LNCaP clone FGC (cell line): ENCODE measurements at places on chromosomes 12 and 14.

DNA sequence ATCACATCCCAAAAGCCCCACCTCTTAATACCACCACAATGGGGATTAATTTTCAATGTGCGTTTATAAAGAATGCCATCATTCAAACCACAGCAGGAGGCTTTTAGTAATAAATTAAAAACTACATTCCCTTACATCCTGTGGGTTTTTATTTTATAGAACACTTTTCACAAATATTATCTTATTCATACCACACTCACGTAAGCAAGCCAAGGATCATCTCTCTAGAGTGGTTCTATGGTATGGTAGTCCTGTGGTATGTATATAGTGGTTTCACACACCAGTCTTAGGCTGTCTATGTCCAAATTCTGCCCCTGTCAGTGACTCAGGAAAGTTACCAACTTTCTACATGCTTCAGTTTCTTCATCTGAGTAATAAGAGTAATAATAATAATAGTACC is 100.2 kb downstream of the GALC start:
- no peak for DNase-seq

- DNase-seq, result no peak
Observed at GRCh38 chr14:103889313-103890051, 38.8 kb upstream of the TDRD9 start.

DNA sequence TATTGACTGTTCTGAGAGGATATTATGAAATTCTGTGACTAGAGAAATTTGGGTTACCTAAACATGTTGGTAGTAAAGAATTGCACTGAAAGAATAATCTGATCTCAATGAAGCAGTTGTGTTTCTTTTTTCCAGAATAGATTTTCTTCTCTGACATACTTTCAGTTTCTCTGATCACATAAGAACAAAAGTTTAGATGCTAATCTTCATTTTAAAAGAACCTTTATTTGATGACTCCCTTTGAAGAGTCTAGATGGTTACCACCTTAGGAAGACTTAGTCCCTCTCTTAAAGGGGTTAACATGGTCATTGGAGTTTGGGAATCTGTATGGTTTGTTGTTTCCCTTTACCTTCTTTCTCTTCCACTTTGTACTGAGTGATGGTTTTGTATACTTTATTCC is 58.6 kb downstream of the MON2 start:
- no peak for DNase-seq

DNA sequence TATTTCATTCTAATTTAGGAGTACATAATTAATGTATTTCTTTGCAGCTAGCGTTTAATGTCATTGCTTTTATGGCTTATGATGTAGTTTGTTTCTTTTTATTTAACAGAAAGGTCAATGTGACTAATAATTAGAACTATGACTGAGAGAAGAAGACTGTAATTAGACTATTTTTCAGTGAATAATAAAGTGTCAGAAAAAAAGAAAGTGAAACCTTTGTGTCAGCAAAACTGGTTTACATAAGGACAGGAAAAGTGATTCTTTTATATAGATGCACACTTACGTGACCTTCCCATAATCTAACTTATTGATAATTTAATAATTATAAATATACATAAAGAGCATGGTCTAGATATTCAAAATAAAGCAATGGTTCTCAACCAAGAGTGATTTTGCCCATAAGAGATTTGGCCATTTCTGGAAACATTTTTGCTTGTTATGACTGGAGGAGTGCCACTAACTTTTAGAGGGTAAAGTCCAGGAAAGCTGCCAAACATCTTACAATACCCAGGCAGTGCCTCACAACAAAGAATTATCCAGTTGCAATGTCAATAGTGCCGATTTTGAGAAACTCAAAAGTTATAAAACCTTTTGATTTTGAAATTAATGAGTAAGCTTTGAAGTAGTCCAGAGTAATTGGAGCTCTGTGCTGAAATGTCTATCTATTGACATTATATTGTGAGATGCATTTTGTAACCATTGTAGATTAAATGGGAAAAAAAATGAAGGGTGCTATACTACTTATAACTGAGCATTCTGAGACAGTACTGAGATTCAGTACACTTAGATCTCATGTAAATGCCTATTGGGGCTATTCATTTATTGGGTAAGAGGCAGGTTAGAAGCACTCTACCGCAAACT is 227.1 kb downstream of the C12orf50 start:
- DNase-seq, result no peak

DNA sequence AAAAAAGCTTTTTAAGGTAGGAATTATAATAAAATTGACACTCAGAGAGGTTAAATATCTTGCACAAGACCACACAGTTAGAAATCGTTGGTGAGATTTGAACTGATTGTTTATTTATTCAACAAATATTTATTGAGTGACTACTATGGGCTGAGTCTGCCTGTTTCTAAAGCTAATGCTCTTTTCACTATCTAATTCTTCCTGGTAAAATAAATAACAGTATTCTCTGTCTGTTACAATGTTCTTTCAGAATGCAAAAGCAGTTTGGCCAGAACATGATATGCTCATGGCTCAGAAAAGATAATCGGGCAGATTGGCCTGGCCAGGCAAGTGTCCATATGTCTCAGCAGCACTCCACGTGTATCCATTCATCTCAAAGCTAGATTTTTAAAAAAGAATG is 82.0 kb downstream of the BTG1 start:
- no peak for DNase-seq

DNA sequence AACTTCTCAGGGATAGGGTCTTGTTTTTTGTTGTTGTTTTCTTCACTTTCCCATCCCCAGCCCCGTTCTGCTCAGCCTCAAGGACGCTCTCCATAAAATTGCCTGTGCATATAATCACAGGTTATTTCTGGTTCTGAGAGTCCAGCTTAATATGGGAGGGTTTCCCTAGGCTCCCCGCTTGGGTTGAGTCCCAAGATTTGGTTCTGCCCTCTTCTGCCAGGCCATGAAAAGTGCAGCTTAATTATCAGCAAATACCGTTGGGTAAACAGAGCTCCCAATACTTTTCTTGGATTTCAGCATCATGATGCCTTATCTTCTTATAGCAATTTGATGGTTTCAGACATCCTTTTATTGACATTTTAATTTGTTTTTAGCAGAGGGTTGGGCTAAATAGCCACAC is 75.6 kb downstream of the GRIN2B start:
- no peak for DNase-seq

GRCh38 chr14:101477648-101478047 is 83.6 kb upstream of the DIO3 start:
- DNase-seq, result no peak

GRCh38 chr12:30023186-30023585 is 239.4 kb upstream of the TMTC1 start:
- no peak for DNase-seq

DNA sequence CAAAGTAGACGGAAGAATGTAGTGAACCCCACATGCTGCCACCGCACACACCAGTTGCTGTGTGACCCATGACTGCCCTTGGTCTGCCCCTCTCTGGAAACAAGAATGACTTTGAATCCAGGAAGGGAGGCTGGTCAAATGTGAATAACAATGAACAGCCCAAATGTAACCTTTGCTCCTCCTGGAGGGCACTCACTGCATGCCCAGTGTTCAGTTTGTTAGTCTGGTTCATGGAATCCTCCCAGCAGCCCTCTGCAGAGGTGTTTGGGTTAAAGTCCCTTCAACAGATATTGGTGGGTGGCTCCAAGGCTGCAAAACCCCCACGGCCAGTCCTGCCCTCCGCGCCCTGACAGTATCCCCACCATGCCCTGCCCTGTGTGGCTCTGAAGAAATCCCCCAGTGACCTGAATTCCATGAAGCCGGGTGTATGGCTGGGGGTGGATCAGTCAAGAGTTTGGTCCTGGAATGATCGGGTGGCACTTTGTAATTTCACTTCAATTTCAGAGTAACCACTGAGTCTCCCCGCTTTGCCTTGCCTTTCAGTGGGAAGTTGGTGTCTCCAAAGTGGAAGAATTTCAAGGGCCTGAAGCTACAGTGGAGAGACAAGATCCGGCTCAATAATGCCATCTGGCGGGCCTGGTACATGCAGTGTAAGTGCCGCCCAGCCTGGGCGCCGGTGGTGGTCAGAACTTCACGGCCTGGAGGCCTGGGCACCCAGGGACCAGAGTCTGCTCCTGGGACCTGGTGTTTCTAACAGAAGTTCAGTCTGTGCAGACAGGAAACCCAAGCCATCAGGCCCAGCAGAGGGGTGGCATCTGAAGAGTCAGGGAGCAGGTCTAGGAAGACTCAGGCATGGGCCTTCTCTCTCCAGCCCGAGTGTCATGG is 47.1 kb downstream of the IL31 start:
- no peak for DNase-seq

GRCh38 chr12:32734952-32735351 is 20.7 kb downstream of the YARS2 start:
- no peak for DNase-seq

GRCh38 chr12:103908246-103908541 is 22.0 kb upstream of the HSP90B1 start:
- DNase-seq, result no peak

- no peak for DNase-seq
Observed at GRCh38 chr12:46214668-46215436, 54.0 kb downstream of the SLC38A1 start.

DNA sequence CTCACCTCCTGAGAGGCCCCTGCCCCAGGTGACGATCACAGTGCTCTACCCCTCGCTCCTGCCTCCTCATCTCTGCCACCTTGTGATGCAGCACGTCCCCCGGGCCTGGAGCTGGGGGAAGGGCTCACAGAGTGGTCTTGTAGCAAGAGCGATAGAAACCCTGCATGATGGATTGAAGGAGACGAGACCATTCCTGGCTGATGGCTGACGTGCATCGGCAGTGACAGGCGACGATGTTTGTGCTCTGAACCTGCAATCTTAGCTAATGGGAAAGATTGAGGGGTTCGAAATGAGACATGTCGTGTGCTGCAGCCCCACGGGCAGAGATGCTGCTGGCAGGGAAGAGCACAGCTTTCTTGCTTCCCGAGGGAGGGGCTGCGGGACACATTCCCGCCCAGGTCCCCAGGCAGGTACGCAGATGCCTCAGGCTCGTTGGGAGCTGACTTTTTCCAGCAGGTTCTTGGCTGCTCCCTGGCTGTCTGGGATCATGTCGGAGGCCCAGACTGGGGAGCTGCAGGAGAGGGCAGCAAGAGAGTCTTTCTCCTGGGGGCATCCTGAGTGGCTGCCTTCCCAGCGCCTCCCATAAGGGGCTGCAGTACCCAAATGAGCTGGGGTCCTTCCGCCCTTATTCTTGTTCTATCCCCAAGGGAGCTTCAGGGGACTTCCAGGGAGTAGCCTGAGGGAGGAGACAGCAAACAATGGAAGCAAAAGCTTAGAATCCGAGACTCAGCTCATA is 38.7 kb upstream of the GPATCH2L start:
- DNase-seq, result no peak

DNA sequence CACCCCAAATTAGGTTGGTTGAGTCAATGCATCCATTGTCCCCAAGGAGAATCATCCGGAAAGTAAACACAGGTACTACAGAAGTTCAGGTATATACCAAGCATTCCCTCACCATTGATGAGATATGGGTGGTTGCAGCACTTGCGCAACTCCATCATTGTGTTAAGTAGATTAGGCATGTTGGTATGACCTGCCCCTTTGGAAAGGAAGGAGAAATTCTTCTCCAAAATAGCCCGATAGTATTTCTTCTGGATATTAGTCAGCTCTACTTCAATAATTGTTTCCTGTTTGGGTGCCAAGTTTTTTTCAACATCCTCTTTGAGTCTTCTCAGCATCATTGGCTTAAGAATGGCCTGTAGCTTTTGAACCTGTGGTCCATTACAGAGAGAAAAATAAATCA is 21.3 kb upstream of the SUPT16H start:
- DNase-seq, result no peak

GRCh38 chr12:122079532-122080081 is 1.1 kb downstream of the MLXIP start:
- no peak for DNase-seq

DNA sequence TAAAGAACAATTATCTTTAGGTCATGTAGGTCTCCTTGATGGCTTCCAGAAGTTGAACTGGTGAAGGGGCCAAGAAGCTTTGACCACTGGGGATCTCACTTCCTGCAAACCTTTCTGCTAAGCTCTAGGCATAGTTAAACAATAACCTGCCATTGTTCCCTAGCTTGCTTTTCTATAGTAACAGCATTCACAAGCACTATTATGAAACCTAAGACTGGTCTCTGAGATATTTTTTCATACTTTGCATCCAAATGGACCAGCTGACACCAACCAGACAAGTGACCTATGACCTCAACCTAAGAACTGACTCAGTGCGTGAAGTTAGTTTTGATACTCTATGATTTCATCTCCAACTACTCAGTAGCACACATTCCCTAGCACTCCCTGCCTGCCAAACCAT is 129.1 kb downstream of the PTPRB start:
- no peak for DNase-seq

DNA sequence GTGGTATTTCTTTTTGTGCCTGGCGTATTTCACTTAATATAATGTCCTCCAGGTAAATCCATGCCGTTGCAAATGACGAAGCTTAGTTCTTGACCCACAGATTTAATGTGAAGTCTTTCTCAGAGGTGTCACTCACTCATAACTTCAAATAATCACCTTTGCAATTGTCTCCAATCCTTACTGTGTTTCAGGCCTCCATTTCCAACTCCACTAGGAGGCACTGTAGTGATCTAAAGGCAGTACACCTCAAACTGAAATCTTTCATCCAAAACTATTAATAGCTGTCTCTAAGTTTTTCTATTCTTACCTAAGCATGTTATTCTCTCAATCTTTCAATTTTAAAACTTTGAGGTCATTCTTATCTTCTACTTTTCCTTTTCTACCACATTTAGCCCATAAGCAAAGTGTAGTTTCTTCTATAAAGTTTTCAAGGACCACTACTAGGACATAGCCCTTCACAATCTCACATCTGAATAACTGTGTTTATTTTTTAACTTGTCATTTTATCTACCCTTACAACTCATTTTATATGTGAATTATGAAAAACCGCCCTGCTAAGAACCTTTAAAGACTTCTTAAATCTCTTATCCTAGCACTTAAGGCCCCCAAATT is 25.5 kb upstream of the FBXO34 start:
- no peak for DNase-seq

- no peak for DNase-seq
Observed at GRCh38 chr12:105196090-105196489, 39.9 kb downstream of the APPL2 start.
